ENCODE measurements at places on chromosomes 5 and 9. TPM values are rescaled to one million over a fixed set of nuclear protein-coding genes. Genes with fewer than 3 reads are reported as not detected.
A peak's percentile ranks its signal among the peaks of the same experiment; 100 is the strongest.

PKD2L2 gene
- total RNA-seq: not detected

SERF1B gene
- total RNA-seq: 49.9 TPM

IARS1 gene
- total RNA-seq: 273 TPM

ESM1 gene
- total RNA-seq: not detected

C5 gene
- total RNA-seq: 4.4 TPM

DNA sequence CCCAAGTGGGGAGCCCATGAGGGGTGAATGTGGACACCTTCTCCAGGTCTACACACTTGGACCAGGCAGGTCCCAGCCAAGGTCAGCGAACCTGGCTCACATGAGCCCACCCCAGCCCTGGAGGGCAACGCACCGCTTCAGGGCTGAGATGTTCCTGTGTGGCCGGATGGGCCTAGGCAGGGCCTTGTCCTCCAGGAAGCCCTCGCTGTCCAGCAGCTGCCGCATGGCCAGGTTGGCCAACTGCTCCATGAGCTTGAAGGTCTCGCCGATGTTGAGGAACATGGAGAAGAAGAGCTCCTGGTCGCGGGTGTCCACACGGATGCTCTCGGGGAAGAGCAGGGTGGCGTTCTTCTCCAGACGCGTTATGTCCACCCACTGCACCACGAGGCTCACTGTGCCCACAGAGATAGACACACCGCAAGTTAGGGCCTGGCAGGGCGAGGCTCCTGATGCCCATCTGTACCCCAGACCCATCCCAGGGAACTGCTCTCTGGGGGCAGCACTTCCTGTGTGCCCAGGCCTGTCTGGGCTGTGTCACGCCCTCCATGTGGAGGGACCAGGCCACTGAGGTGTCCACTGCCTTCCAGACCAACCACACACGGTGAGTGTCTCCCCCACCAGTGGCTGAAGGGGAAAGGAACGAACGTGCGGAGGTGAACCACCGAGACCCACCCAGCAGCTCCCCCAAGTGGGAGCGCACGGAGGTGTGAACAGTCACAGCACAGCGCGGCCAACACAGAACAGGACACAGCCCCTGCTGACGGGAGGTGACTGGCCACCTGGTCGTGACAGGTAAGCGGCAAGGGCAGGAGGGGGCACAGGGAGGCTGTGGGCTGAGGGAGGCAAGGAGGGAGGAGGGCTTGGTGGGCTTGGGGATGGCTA lies 14.4 kb downstream of the TBC1D9B start:
- DNase-seq: no peak

DNA sequence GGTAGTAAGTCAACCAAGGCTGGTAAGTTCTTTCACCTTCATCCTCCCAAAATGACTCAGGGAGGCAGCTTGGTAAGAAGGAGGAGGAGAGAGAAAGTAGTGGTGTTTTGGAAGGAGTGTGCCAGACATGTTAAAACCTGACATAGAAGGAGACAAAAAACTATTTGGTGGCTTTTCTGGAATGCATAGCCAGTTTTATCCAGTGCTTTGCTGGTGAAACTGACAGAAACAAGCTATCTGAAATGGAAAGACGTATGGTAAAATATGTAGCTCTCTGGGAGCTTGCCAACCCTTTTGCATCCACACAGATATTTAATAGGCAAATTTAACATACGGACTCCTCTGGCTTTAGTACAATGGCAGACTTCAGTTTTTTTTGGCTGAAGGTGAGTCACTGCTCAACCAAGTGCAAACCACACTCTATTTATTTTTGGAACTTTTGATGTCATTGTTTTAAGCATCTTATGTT lies 45.4 kb downstream of the RAB14 start:
- DNase-seq: no peak

- DNase-seq: peak; percentile 9
These were observed 22.3 kb downstream of the CTXN3 start for GRCh38 chr5:127671218-127671617.

DNA sequence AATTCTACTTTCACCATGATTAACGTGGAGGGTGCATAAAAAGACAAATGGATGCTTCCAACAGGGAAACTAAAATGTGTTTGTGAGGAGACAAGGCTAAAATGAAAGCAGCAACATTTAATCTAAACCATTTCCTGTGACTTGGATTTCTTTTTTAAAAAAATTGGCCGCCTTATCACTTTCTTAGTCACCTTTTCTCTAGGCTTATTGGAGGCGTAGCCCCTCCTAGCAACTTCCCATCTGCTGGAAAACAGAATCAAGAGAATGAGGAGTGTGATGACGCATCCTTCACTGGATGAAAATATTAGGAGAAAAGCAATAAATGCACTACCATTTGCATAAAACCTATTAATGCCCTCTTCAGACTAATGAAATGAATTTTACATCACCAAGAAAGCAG lies 791 bp upstream of the GPR150 start:
- DNase-seq: no peak

- DNase-seq: no peak
These were observed 33.4 kb upstream of the TNFAIP8 start for GRCh38 chr5:119322312-119322947.

DNA sequence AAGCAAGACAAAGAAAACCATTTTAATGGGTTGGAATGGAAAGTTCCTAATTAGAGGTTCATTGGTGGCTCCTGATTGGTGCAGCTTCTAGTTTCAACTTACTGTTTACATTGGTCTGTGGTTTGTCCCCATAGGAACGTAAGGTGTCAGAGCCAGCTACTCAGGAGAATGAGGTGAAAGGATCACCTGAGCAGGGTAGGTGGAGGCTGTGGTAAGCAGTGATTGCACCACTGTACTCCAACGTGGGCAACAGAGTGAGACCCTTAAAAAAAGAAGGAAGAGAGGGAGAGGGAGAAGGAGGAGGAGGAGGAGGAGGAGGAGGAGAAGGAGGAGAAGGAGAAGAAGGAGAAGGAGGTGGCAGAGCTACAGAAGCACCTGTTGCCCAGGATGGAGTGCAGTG lies 30.4 kb downstream of the KCNIP1 start:
- no peak for DNase-seq

All from A673 (cell line).